Osteoblast (primary cell): ENCODE measurements at places on chromosomes 1 and 21. TPM values are rescaled to one million over a fixed set of nuclear protein-coding genes. Genes with fewer than 3 reads are reported as not detected.

DNA sequence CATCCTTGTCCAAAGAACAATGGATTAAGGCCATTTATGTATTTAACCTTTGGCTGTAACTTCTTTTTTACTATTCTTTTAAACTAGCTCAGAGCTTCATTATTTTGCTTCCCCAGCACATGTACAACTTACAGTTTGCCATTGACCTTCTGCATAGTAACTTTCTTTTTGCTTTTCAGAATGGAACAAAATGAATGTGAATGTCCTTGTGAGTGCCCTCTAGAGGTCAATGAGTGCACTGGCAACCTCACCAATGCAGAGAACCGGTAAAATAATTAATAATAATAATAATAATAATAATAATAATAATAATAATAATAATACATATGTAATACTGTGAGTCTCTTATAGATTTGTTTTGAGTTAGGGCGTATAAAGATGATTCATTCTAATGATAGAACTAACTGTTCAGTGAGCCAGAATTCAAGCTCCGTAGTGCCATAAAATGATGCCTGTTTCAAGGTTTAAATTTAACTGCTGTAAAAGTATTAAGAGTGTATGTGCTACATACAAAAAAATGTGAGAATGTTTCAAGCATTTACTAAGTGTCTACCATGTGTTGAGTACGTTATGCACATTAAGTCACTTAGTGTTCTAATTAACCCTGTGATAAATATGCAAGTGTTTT is 69.0 kb upstream of the RAVER2 start:
- no peak for DNase-seq

TSPEAR gene
- not detected in 2 replicates for total RNA-seq

PTPN22 gene
- total RNA-seq: 1.1 and 1.8 TPM in 2 replicates

OR2M4 gene
- total RNA-seq: not detected in 2 replicates

DNA sequence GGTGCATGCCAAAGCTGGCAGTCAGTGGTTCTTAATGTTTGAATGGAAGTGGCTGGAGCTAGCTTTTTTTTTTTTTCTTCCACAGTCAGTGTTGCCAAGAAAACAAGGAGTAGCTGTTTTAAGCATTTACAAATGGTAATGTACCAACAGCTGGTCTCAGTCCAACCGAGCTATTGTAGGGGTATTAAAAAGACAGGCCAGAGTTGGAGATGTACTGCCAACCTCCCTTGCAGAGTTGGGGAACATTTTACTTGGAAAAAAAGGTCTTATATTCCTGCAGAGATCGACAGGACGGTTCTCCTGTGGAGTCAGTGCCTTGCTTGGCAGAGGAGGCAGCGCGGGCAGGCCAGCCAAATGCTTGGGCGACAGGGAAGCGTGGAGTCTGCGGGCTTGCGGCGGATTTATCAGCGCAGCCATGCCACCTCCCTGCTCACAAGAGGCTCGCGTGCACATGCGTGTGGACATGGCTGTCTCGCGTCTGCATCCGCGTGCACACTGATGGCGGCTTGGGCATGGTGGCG is 338.1 kb downstream of the RPS6KC1 start:
- DNase-seq: no peak

ADCY10 gene
- total RNA-seq: 0.29 and 0.36 TPM in 2 replicates

CLCA4 gene
- not detected in 2 replicates for total RNA-seq

CRYBG2 gene
- total RNA-seq: not detected in 2 replicates

GRCh38 chr1:3249631-3250501 is 180.9 kb downstream of the PRDM16 start:
- DNase-seq: no peak

DNA sequence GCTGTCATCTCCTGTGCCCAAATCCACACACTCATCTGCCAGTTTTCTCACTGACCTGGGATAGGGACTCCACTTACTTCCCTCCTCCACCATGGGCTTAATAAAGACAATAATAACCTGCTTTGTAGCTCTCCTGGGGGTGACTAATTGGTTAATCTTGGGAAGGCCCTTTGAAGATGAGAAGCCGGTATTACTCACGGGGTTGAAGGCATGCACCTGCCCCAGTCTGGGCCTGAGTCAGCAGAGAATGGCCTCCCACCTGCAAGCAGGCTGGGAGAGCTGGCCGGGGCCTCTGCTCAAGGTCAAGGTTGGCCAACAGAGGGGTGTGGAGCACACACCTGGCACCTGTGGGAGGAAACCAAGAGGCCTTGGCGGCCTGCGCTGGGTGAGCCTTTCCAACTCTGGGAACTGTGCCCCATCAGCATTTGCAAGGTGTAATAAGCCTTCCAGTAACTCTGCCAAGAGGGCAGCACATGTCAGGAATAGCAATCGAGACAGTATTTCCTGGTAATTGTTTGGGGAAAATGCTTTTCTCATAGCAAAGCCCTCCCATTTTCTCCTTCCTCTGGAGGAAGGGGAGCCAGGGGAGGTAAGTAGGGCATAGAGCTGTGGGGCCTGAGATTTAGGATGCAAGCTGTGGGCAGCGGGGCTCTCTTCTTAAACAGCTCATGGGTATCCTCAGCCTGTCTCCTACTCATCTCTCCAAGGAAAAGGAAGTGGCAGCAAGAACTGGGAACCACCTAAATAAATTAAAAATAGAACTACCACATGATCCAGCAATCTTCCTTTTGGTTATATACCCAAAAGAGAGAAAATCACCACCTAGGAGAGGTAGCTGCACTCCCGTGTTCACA is 49.0 kb downstream of the TOMM20 start:
- peak; percentile 56 for DNase-seq

GRCh38 chr1:181506563-181507353 is 23.4 kb downstream of the CACNA1E start:
- DNase-seq: no peak
